Inflammatory macrophage treated with lipopolysaccharide for 4 hours (primary cell): ENCODE measurements at places on chromosomes 3 and 15.

GRCh38 chr3:52396011-52396906 lies 48.6 kb downstream of the SEMA3G start:
- DNase-seq: no peak

DNA sequence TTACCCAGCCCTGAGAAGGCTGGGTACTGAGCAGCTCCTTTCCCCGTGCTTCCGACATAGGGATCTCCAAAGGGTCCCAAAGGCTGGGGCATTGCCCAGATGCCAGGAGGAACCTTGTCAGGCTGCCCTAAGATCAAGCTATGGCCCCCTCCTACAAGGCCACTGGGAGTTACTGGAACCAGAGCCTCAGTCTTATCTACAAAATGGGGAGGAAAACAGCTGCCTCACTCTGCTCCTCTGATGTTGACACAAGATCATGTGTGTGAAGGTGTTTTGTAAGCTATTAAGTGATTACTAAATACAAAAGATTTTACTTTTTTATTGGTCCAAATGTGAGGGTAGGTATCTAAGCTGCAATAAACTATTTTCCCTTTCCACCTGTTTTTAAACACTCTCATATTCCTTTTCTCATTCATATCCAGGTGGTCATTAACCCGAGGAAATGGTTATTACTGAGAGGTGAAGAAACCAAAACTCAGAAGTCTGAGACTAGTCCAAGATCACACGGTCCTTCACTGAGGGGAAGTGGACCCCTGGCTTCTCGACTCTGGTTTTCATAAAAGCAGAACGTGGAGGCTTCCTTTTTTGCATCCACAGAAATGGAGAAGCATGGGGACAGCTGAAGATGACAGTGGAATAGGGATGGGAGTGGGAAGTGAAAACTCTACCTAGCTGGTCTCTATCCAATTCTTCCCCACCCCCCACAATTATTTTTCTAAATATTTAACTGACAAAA lies 1.7 kb downstream of the ARPIN start:
- DNase-seq: peak; percentile 75

- DNase-seq: no peak
Measured at GRCh38 chr15:81981908-81982307, 63.9 kb downstream of the MEX3B start.

DNA sequence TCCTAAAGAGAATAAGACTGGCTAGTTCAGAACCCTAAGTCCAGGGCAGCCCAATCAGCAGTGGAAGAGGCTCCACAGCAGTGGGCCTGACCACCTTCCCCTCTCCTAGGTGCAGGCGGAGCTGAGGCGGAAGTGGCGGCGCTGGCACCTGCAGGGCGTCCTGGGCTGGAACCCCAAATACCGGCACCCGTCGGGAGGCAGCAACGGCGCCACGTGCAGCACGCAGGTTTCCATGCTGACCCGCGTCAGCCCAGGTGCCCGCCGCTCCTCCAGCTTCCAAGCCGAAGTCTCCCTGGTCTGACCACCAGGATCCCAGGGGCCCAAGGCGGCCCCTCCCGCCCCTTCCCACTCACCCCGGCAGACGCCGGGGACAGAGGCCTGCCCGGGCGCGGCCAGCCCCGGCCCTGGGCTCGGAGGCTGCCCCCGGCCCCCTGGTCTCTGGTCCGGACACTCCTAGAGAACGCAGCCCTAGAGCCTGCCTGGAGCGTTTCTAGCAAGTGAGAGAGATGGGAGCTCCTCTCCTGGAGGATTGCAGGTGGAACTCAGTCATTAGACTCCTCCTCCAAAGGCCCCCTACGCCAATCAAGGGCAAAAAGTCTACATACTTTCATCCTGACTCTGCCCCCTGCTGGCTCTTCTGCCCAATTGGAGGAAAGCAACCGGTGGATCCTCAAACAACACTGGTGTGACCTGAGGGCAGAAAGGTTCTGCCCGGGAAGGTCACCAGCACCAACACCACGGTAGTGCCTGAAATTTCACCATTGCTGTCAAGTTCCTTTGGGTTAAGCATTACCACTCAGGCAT lies 33.7 kb downstream of the VIPR1 start:
- DNase-seq: peak; percentile 56

DNA sequence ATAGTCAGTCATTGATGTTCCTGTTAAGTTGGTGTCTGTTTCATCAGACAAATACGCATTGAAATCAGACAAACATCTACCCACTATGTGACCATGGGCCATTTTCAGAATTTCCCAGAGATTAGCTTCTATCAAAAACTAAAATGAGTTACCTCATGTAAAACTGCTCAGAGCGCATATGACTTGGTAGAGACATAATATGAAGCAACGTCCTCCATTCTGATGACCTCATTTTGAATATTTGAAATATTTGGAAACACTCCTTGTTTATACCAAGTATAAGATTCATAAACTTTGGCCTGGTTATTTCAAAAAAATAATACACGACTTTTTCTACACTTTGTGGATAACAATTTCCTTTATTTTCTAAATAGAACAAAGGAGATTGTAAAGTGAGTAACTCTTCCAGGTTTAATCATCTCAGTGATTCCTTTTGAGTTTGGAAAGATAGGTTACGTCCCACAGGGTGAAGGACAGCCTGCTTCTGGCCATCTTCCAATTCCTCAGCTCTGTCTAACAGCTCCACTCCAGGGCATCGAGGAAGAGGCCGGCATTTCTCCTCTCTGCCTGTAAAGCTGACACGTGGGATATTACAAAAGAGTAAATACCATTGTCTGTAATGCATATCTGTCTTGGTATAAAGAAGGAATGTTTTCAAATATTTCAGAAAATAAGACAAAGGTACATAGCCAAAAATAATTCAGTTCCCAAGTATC lies 122.6 kb downstream of the CADM2 start:
- DNase-seq: no peak

GRCh38 chr15:62711691-62712454 lies 330.7 kb upstream of the TPM1 start:
- DNase-seq: no peak

- DNase-seq: peak; percentile 4
Measured at GRCh38 chr3:75176937-75177336, 487.2 kb upstream of the FRG2C start.

DNA sequence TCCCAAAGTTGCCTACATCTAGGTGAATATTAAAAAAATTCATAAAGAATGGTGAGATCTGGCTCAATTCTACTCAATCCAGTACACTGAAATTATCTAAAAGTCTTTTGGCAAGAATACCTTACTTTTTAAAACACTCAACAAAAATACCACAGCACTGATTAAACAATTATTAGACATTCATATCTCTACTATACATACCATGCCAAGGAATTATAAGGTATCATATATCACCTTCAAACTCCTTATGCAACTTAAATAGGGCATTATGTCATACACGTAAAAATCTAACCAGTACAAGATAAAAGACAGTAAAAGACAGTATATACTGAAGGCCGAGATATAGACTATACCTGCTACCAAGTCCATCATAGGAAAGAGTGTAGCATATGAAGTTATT lies 6.1 kb upstream of the ANKRD28 start:
- no peak for DNase-seq

DNA sequence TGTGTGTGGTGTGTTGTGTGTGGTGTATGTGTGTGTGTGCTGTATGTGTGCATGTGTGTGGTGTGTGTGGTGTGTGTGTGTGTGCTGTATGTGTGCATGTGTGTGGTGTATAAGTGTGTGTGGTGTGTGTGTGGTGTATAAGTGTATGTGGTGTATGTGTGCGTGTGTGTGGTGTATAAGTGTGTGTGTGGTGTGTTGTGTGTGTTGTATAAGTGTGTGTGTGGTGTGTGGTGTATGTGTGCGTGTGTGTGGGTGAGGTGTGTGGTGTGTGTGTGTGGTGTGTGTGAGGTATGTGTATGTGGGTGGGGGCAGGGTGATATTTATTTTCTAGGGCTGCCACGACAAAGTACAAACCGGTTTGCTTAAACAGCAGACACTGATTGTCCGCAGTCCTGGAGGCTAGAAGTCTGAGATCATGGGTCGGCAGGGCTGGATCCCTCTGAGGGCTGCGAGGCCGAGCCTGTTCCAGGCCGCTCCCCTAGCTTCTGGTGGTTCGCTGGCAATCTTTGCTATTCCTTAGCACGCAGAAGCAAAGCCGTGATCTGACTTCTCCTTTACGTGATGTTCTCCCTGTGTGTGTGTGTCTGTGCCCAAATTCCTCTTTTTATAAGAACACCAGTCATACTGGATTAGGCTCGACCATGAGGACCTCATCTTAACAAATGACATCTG lies 160.2 kb downstream of the XXYLT1 start:
- DNase-seq: peak; percentile 68

GRCh38 chr3:139629033-139629432 lies 48.7 kb downstream of the NMNAT3 start:
- peak; percentile 27 for DNase-seq

DNA sequence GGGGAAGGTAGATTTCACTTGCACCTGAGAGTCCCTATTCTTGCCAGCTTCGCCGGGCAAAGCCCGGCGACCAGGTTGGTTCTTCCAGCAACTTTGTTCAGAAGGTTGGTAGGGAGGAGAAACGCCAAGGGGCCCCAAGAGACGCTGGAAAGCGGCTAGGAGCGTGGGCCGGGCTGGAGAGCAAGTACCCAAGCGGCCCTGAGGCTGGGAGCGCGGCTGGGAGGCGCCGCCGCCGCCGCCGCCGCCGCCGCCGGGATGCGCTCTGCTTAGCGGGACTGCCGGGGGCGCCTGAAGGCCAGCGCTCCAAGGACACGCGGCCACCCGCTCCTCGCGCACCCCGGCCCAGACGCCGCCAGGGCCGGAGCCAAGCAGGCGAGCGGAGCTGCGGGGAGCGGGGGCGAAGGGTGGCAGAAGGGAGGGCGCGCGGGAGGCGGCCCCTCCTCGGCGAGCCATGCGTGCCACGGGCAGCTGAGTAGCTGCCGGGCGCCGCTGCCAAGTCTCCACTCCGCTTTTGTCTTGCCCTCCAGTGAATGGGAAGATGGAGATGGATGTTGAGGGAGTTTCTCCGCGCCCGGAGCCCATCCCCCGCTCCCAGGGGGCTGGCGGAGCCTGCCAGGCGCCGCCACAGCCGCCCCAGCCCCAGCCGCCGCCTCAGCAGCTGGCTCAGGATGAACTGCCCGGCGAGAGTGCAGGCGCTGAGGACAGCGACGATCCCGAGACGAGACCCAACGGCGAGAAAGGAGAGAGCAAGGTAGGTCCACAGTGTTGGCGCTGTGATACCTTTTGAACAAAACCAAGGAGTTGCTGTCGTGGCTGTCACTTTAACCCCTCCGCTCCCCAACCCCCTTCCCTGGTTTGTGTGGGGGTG lies 227.4 kb upstream of the AZI2 start:
- DNase-seq: no peak

- DNase-seq: peak; percentile 74
Measured at GRCh38 chr15:48001393-48002039, 119.3 kb upstream of the SLC24A5 start.

GRCh38 chr15:88255484-88256278 lies 858 bp downstream of the NTRK3 start:
- no peak for DNase-seq

DNA sequence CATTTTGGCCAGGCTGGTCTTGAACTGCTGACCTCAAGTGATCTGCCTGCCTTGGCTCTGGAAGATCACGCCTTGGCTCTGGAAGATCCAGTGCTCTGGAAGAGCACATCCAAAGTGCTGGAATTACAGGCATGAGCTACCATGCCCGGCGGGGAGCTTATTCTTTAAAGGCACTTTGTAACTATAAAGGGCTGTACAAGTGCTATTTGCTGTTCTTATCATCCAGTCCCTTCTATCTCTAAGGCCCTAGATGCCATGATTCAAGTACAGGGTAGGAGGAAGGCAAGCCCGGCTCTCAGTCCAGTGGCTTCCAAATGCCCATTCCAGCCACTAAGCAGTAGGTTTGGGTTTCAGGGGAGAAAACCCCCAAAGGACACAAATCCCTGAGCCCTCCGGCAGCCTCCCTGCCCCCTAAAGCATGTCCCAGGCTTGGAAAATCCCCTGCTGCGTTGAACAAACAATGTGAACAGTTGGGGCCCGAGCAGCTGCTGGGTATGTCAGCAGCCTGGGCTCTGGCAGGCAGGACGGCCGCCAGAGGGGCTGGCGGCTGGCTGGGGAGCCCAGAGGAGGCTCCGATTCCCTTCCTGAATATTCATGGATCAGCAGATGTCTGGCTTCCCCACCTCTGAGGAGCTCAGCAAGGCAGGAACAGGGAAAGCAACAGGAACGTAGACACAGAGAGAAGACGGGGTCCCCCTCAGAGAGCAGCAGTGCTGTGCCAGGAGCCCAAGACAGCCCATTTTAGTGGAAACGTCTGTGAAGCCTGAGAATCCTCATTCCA lies 7.7 kb downstream of the IGDCC4 start:
- DNase-seq: no peak

DNA sequence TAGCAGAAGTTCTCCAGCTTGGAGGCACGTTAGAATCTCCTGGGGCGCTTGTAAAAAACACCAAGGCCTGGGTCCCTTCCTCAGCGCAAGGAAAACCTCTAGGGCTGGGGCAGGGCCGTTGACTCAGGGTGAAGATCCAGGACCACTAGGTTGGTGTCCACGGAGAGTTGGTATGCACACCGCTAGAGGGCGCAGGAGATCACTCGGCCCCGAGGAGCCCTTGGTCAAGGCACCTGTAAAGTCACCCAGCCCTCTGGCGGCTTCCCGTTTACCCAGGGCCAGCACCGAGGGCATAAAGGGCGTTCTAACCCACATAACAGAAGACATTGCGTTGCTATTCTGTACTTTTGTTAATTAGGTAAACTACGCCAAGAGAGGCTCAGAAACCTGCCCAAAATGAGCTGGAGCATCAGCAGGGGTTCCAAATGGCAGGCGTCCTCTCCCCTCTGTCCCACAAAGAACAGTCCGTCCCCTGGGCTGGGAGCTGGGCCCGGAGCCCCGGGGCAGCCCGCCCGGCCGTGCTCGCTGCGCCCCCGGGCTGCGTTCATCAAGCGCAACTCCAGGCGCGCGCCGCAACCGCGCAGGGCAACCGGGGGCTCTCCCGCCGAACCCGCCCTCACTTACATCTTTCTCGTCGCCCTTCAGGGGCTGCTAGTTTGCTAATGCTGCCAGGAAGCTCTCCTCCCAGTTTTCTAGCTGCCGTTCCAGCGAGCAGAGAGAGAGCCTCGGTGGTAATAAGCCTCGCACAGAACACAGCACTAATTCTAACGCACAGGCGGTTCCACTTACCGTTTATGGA lies 332.1 kb downstream of the ARRDC4 start:
- peak; percentile 10 for DNase-seq

DNA sequence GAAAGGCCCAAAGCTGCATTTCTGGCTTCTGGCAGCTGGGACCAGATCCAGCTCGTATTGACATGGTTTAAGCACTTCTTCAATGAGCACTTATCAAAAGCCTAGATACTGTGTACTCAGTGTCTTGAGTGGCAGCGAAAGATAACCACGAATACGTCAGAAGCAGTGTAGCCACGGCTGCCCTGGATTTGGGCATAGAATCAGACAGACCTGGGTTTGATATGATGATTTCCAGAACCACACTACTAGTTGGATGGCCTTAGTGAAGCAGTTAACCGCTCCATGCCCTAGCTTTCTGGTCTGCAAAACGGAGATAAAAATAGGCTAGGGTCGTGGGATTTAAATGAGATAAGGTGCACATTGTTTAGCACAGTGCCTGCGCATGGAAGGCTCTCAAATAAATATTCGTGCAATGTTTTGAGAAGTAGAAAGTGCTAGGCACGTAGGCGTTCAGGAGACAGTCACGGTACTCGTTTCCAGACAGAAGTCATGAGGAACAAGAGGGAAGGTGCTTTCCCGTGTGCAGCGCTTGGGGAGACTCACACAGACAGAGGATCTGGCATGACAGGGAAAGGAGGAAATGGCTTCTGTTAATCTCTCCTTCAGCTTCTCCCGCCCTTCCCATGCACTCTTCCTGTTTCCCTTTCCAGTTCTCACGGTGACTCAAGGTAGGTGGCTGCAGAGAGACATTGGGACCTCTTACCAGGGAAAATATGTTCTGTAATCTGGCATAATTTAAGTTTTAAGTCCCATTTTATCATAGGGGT lies 70.3 kb downstream of the CCNL1 start:
- DNase-seq: peak; percentile 97

GRCh38 chr3:46578973-46579755 lies 13.1 kb upstream of the LRRC2 start:
- no peak for DNase-seq
